ENCODE measurements at places on chromosomes 7 and 10.
A peak's percentile ranks its signal among the peaks of the same experiment; 100 is the strongest.

GRCh38 chr10:48285710-48286109, 11.2 kb upstream of the FRMPD2 start:
- no peak for DNase-seq

DNA sequence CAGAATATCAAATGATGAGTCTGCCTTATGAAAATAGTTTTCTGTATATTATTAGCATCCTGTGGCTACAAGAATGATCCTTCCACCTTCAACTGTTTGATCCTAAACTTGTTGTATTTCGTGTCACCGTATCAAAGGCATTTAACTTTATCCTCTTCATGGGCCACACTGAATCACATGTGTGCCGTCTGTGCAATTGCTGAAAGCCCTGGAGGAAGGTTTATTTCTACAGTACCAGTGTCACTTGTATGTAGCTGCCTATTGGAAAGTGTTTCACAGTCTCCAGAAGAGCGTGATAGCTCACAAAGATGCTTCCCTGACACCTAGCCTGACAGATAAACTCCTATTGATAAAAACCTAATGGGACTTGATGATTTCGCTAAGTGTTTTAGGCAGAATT, 94.5 kb downstream of the ITGA8 start:
- DNase-seq = no peak

GRCh38 chr7:7702826-7703225, 15.6 kb downstream of the RPA3 start:
- no peak for DNase-seq

DNA sequence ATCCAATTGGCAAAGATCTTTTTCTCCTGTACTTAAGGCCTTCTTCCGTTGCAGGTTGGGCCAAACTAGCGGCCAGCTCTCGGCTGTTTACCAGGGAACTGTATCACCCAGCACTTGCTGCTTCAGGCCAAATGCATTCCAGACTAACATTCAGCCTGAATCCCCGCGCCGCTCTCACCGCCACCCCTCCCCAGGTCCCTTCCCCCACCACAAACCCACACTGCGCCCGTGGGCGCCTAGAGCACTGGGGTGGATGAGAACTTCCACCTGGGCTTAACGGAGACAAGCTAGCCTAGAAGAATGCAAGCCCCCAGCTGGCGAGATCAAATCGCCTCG, 676 bp downstream of the TCAF1 start:
- DNase-seq = no peak

GRCh38 chr7:82481499-82482097, 38.0 kb upstream of the CACNA2D1 start:
- no peak for DNase-seq

DNA sequence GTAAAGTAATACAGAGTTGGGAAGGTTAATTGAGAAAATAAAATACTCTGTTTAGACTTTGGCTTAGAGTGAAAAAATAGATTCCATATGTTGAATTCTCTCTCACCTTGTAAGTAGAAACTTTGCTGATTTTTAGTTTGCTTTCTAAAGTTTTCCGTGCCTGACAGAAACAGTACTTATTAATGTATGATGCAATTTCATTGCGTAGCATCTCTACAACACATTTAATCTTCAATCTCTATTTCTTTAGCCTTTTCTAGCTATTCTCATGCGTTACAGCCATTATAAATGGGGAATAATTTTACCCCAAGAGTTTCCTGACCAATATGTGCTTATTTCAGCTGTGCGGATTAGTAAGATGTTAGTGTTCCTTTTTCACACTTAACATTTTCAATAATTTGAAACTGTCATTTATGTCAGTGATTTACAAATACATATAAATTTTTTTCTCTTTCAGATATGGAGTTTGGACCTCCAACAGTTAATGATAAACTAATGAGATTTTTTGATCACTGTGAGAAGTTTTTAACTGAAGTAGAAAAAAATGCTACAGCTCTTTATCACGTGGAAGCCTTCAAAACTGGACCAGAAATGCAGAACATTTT, 3.3 kb downstream of the MINPP1 start:
- DNase-seq = no peak

- DNase-seq = no peak
These were observed 16.5 kb downstream of the CYP3A43 start for GRCh38 chr7:99844328-99844727.

DNA sequence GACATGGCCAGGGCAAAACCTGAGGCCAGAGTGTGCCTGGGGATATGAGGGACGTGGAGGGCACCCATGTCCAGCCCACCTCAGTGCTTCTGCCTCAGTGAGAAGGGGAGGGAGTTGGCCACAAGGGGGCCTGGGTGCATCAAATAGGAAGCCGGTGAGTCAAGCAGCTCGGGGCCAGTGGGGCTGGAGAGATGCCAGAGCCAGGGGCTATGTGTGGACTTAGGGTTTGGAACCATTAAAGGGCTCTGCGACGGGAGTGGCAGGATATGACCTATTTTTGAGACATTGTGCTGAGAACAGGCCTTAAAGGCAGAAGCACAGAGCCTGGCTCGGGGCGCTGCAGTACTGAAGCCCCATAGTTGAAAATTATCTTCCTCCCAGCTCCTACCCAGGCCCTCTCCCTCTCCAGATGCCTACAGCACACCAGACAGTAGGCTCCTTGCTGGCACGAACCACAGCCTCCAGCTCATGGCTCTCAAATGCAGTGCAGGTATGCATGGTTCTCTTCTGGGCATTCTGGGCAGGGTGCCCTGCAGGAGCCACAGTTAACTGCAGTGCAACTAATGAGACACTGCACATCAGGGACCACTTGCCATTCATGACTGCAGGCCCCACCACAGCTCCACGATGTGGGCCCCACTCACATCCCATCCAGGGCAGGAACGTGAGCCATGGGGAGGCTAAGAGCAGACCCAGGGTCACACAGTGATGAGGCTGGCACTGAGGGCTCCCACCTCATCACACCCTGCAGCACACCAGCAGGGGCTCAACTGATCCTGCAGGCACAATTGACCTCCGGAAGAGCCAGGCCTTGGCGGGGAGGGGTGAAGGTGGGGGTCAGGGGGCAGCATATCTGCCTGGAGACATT, 7.2 kb upstream of the PGAM2 start:
- no peak for DNase-seq

DNA sequence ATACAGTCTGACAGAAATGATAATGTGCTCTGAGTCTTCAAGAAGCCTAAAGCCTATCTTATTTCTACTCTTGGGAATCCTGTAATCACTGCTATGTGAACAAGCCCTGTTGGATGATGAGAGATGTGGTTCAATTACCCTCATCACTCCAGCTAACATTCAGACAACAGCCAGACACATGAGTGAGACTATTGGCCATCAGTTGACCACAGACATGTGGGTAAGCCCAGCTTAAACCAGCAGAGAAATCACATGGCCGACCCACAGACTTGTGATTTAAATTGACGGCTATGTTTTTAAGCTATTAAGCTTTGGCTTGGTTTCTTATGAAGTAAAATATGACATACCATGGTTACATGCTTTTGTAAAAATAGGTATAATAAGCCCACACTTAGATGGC, 2.6 kb downstream of the MBL2 start:
- DNase-seq = no peak

GRCh38 chr7:11833431-11833830, 1.4 kb upstream of the THSD7A start:
- no peak for DNase-seq

- no peak for DNase-seq
These were observed 94.3 kb downstream of the OSBPL3 start for GRCh38 chr7:24885716-24886115.

DNA sequence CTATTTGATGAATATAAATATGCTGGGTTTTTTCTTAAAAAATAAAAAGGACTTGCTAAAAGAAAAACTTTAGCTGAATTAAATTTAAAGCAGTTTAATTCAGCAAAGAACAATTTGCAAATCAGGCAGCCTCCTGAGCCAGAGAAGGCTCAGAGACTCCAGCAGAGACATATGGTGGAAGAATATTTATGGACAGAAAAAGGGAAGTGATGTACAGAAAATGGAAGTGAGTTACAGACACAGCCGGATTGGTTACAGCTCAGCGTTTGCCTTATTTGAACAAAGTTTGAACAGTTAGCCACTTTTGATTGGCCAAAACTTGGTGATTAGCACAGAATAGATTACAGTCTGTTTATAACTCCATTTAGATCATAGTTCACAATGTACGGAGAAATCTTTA, 110.3 kb downstream of the GAD2 start:
- DNase-seq = no peak

GRCh38 chr7:16178092-16178491, 243.2 kb downstream of the CRPPA start:
- DNase-seq = no peak

DNA sequence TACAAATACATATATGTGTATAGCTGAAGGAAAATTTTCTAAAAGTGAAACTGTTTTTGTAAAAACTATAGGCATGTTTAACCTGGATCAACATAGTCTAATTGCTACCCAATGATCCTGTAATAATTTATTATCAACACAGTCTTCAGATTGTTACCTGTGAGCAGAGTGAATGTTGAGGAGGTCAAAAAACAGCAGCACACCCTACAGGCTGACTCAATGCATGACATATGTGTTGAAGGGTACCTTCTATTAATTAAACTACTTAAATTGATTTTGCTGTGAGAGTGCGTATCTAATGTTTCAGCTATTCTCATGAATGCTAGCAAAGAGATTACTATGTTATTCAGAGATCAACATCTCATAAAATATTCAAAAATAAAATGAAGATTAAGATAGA, 411.4 kb downstream of the TNS3 start:
- DNase-seq = no peak

GRCh38 chr7:18638594-18639452, 143.3 kb downstream of the HDAC9 start:
- DNase-seq = no peak

GRCh38 chr10:123869020-123869414, 22.6 kb downstream of the CPXM2 start:
- no peak for DNase-seq

DNA sequence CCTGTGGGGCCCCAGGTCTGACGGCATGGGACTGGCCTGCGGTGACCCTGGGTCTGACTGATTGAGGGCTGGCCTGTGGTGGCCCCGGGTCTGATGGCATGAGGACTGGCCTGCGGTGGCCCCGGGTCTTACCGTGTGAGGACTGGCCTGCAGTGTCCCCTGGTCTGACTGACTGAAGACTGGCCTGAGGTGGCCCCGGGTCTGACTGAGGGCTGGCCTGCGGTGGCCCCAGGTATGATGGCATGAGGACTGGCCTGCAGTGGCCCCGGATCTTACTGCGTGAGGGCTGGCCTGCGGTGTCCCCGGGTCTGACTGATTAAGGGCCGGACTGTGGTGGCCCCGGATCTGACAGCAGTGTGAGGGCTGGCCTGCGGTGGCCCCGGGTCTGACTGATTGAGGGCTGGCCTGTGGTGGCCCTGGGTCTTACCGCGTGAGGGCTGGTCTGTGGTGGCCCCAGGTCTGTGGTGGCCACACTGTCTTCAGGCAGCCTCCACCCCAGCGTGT, 10.9 kb downstream of the JAKMIP3 start:
- no peak for DNase-seq

DNA sequence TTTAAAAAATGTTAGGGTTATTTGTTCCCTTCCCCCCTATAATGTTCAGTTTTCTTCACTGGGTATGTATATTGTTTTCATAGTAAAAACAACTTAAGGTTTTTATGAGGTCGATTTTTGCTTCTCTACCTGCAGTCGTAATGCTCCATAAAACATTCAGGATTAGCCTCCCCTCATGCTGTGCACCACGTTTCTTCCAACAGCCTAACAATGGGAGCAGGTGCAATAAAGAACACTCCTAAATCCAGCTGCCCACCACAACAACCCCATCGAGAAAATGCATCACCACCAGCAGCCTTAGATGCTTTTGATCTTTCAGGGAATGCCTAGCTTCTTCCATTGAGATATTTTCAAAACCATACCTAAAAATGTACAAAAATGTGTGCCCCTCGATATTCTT, 111.1 kb downstream of the ADAM12 start:
- DNase-seq = no peak

- no peak for DNase-seq
These were observed 36.6 kb downstream of the PALD1 start for GRCh38 chr10:70515035-70515667.

DNA sequence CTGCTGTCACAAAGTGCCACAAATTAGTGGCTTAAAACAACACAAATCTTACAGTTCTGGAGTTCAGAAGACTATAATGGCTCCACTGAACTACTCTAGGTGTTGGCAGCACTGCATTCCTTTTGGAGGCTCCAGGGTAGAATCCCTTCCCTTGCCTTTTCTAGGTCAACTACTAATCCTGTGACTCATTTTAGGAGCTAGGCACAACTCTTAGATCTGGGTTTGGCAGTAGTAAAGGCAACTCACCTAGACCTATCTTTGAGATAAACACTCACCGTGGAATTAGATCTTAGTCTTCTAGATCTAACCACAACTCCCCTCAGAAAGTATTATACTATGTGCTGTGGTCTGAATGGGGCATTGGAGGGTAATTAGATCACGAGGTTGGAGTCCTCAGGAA, 60.4 kb downstream of the ANKIB1 start:
- no peak for DNase-seq

GRCh38 chr7:98870121-98870651, 372 bp upstream of the TMEM130 start:
- DNase-seq = peak; percentile 25

DNA sequence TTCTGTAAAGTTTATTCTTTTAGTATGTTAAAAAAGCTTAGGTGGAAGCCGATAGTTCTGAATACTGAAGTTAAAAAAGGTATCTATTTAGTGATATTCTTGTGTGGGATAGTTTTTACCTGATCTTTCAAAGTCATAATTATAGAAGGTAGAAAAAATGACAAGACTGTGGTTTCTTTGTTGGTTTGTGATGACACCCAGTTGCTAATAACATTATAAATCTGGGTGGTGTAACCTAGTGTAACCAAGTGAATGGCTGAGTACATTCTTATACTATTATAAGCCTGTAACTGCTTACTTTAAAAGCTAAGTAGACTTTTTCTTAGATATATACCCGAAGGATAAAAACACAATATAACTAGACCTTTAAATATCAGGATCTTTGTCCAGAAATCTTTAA, 2.3 kb downstream of the CDK13 start:
- DNase-seq = no peak

GRCh38 chr10:122391875-122392274, 17.4 kb downstream of the PLEKHA1 start:
- DNase-seq = no peak

DNA sequence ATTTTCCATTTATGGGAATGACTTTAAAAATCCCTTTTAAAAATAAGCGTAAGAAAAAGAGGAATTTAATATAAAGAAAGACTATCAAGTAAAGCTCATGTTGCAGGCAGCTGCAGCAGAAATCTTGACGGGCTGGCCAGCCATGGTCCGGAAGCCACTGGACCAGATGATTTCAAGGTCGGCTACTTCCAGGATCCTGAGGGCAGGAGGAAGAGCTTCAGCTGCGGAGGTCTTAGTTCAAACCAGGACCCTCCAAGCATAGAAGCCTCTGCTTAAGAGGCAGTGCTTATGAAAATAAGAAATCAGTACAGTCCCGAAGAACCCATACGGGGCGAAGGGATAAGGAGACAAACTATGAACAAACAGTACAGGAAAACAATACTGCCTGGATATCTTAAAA, 220.2 kb upstream of the CELF2 start:
- no peak for DNase-seq

- no peak for DNase-seq
These were observed 57.8 kb upstream of the RAB18 start for GRCh38 chr10:27446091-27446918.

Measured in stimulated activated CD8-positive, alpha-beta memory T cell treated with anti-CD3 and anti-CD28 coated beads, Interleukin-7, amount 100 ng/mL, for 1 hour (primary cell).